ENCODE measurements at places on chromosomes 3 and 15. TPM values are rescaled to one million over a fixed set of nuclear protein-coding genes. Genes with fewer than 3 reads are reported as not detected.

The NME9 gene
- total RNA-seq: 2.3 TPM

The MKRN2 gene
- 33.8 TPM for total RNA-seq

The ALG1L2 gene
- 0.62 TPM for total RNA-seq

The TMEM266 gene
- total RNA-seq: 4.7 TPM

The TMEM212 gene
- not detected for total RNA-seq
